ENCODE measurements at places on chromosomes 5 and 9.

GRCh38 chr9:100426530-100427365 is at the start of gene MSANTD3:
TSS of gene MSANTD3 (plus strand) at chr9:100427143. CDS start at chr9:100441939, 14,796 bp downstream.
- no peak for DNase-seq

GRCh38 chr5:122377026-122377425 is 65.0 kb downstream of the SNCAIP start:
- DNase-seq, result no peak

DNA sequence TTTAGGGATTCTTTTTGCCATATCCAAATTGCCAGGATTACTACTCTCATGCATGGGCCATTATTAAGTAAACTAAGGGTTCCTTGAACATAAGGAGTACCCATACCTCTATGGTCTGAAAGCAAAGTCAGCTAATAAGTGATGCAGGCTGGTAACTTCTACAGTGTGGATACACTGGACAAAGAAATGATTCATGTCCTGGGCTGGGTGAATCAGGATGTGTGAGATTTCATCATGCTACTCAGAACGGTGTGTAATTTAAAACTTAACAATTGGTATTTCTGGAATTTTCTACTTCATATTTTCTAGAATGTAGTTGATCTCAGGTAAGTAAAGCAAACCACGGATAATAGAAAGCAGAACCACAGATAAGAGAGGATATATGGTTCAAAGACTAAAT is 428.8 kb downstream of the CHSY3 start:
- DNase-seq, result no peak

DNA sequence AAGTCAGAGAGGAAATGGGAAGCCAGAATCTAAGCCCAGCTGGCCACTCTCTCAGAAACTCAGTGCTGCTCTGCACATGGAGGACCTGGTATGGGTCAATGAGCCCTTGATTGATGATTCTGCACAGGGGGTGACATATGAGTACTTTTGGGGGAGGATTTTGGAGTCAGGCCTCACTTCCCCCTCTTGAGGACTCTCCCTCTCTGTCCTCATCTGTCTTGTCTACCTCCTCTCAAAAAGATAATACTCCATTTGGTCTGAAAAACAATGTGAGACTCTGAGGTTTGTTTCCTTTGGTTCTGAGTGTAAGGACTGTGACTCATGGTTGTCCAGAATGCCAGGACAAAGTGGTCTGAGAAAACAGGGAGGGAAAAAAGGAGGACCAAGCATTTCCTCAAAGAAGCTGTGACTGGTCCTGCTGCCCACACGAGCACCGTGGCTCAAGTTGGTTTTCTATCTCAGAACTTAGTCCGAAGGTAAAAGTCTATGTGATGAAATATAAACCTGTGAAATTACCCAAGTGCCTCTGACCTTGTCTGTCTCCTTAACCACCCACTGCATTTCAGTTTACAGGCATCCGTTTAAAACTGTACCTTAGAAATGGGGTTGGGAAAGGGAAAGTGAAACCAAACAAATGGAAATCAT is 11.1 kb downstream of the TTC39B start:
- no peak for DNase-seq

DNA sequence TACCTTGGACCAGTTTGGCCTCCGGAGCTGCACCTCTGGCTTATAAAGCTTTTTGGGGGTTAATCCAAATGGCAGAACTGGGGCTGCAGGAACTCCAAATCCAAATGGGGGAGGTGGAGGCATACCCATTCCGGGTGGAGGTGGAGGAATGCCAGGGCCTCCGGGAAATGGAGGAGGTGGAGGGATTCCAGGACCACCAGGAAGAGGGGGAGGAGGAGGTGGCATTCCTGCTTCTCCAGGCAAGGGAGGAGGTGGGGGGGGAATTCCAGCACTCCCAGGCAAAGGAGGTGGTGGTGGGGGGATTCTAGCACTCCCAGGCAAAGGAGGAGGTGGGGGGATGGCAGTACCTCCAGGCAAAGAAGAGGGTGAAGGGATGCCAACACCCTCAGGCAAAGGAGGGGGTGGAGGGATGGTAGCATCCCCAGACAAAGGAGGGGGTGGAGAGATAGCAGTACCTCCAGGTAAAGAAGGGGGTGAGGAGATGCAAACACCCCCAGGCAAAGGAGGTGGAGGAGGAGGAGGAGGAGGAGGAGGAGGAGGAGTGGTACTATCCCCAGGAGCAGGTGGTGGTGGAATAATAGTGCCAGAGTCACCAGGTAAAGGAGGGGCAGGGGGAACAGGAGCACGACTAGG is 45.2 kb downstream of the DIAPH1 start:
- DNase-seq, result no peak

DNA sequence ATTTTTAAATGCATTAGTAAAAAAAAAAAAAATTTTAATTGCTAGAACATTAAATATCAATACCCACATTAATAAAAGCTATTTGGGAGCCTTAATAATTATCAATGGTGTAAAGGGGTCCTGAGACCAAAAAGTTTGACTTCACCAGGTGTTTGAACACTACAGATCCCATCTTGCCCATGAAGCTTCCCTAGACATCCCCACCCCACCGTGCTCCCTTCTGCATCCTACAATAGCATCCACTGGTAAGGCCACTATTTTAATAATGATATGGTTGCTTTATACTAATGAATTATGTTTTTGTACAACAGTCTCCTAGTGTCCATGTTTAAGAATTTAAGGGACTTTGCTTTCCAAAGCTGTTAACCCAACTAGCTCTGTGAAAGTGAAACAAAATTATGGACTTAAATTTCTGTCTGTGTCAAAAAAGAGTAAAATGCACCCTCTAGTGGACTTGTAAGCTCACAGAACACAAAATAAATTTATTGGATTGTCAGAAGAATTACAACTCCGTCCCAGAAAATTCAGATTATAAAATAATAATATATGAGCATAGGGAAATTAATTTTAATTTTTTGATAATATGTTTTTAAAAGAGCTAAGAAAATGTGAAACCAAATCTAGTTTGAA is 76.0 kb downstream of the ARL15 start:
- DNase-seq, result no peak

- no peak for DNase-seq
Observed at GRCh38 chr5:113188436-113188835, 211.8 kb downstream of the DCP2 start.

DNA sequence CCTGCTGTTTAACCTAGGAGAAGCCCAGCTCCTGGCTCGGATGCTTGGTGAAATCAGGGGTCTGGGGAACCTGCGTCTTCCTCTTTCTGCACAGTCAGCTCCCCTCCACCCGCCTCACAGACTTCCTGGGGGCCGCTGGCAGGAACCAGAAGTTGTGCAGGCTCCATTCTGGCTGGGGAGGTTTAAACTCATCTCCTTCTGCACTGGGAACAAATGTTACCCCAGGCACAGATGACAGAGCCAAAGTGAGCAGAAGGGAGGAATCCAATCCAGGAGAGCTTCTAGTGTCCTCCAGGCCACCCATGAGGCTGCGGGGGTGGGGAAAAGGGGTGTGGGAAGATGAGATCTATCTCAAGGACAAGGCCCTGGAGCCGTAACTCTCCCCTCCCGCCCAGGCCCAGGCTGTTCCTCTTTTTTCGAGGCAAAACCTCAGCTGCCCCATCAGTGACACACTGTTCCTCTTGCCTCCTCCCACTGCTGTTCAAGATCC is 31.2 kb downstream of the KCNMB1 start:
- no peak for DNase-seq

DNA sequence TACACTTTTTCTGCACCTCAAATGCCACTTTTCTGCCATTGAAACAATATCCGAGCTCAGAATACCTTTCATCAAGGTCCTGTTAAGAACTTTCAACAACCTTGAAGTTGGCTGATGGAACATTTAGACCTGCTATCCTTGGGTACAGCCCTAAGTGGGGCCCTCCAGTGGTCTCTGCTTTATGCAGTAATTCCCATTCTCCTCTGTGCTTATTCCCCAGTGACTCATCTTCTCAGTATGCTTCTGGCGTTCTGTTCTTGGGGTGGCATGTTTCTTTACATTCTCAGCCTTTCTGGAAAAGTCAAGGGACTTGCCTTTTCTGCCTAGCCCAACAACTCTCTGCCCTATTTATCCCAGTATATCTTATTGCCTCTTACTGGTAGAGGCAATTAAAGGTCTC is 7.1 kb downstream of the ANP32B start:
- DNase-seq, result no peak

- no peak for DNase-seq
Observed at GRCh38 chr5:95591490-95591901, 28.4 kb upstream of the GPR150 start.

GRCh38 chr5:102528600-102528999 is 29.8 kb upstream of the SLCO6A1 start:
- no peak for DNase-seq

- DNase-seq, result no peak
Observed at GRCh38 chr5:67310740-67311139, 114.1 kb upstream of the CD180 start.

DNA sequence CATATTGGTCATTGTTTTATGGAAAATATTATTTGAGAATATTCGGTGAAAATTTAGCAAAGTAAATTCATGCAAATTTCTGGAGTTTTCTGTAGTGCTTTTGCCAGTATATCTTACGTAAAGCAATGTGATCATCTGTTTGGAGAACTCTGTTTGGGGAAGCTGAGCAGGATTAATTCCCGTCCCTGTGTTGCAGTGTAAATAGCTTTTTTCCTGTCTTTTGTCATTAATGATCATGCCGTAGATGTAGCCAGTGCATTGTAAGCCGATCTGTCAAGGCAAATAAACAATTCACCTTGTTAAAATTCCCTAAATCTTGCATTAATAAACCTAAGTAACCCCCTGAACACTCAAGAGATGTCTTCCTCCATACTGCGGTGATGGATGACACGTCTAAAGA is 39.2 kb downstream of the PPIC start:
- no peak for DNase-seq

DNA sequence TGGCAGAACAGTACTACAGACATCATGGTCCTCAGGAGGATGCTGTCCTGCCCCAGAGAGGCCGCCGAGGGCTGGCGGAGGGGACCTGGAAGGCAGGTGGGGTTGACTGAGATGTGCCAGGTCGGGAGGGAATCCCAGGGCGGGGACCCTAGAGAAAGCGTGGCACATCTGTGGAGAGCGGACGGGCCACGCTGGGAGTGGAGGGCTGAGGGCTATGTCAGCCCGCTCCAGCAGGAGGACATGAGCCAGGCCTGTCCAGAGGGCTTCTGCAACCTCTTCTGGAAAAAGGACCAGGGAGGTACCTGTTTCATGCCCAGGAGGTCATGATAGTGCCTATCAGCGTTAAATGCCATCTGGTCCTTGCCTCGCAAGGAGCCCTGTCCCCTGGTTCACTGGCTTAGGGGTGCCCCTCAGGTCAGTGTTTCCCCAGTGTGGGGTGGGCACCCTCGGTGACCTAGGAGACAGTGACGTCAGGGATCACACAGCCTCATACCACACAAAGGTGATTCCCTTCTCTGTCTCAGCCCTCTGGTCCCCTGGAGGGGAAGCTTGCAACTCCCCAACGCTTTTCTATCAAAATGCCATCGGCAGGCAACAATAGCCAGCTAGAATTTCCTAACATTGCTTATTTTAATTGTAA is 103.6 kb upstream of the IER5L start:
- DNase-seq, result no peak

GRCh38 chr5:416636-416960 is 26.4 kb upstream of the EXOC3 start:
- DNase-seq, result no peak

- no peak for DNase-seq
Observed at GRCh38 chr5:683551-684481, 9.3 kb downstream of the TPPP start.

Data from stimulated activated CD8-positive, alpha-beta memory T cell treated with anti-CD3 and anti-CD28 coated beads, Interleukin-7, amount 100 ng/mL, for 1 hour (primary cell).